ENCODE measurements at places on chromosomes 6 and 20.

DNA sequence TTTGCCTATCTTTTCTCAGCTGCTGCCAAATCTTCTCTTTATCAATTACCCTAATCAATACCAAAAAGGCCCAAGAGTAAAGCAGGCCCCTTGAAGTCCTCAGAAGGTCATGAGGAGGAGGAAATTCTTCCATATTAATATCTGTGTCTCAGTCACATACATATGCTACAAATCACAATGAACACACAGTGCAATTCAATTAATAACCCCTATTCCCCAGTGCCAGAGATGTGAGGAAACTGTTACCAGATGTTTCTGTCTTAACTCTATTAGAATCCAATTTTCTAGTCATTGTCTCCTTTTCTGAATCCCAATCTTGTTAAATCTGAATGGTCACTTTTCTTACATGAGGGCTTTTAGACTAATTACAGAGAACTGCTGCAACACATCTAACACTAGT, 45.9 kb upstream of the SLC2A12 start:
- no peak for DNase-seq

GRCh38 chr6:153941768-153942167, 97.3 kb upstream of the OPRM1 start:
- DNase-seq, result no peak

GRCh38 chr20:12318043-12318442, 400.4 kb downstream of the BTBD3 start:
- DNase-seq, result no peak

- no peak for DNase-seq
Measured at GRCh38 chr6:84361372-84362192, 134.1 kb upstream of the CEP162 start.

DNA sequence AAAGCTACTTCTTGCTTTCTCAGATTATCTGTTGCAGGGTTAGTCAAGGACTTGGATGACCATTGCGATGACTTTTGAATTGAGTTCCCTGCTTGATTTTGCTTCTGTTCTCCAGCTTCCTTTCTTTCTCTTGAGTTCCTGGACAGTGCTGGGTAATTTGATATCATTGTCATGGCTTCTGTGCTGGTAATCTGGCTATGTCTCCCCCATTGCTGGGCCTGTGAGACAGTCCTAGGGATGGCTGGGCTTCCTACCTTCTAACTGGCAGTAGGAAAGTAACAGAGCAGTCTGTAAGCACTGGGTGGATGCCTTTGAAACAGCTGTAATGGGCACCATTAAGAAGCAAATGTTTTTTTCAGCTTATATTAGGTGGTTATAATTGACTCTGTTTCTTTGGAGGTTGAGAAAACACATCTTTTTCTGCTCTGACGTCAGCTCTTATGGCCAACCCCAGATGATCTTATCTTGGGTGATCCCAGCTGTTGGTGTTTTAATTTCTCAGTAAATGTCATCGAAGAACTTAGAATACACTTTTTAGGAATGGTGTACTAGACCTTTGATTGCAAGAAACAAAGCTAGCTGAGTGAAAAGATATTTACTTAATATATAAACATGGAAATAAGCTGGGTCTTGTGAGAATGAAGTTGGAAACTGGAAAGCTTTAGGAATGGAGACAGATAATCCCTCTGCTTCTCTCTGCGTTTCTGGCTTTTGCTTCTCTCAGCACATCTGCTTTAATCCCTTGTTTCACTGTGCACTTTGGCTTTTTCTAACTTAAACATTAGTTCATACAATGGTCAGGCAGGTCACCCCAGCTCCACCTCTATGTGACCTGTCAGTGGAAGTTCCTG, 195.0 kb upstream of the MAN1A1 start:
- DNase-seq, result no peak

DNA sequence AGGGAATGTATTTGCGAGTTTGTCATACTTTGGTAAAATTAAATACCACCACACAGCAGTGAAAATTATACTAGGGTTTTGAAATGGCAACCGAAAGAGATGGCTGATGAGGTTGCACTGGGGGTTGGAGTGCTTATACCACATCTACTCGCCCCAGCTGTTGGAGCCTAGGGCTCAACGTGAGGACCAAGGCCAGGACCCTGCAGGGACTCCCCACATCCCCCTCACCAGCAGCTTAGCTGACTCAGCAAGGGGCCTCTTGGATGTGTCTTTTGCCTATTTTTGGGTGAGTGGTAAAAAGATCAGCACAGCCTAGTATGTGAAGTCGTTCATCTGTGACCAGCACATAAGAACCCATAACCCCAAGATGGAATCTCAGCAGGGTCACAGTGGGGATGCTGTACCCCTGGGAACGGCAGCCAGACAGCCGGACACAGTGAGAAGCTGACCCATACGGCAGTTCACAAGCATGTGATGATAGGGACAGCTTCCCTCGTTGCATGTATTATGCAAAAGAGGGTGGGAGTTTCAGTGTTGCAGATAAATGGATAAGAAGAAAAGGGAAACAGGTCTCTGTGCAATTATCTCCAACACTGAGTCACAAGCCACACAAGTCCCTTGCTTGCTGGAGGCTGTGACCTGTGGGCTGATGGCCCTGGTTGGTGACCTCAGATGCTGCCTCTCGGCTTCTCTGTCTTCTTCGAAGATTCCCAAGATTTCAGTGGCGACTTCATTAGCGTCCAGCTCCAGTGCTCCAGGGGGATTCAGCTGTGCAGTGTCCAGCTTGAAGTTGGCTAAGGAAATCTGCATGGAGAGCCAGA, 20.9 kb upstream of the SPO11 start:
- DNase-seq, result no peak

GRCh38 chr6:101070044-101070608, 189.0 kb upstream of the ASCC3 start:
- DNase-seq, result no peak

GRCh38 chr6:38867726-38868125, 152.6 kb downstream of the DNAH8 start:
- DNase-seq, result no peak

GRCh38 chr20:20020908-20021307, 3.7 kb downstream of the NAA20 start:
- no peak for DNase-seq

- DNase-seq, result no peak
Measured at GRCh38 chr6:109166673-109167072, 71.4 kb downstream of the CEP57L1 start.

GRCh38 chr20:3847429-3847940, 851 bp downstream of the MAVS start:
- DNase-seq, result no peak

- DNase-seq, result no peak
Measured at GRCh38 chr20:44596876-44597275, 14.5 kb downstream of the PKIG start.

GRCh38 chr6:109383438-109383940, 1.2 kb upstream of the CD164 start:
- DNase-seq, result no peak

DNA sequence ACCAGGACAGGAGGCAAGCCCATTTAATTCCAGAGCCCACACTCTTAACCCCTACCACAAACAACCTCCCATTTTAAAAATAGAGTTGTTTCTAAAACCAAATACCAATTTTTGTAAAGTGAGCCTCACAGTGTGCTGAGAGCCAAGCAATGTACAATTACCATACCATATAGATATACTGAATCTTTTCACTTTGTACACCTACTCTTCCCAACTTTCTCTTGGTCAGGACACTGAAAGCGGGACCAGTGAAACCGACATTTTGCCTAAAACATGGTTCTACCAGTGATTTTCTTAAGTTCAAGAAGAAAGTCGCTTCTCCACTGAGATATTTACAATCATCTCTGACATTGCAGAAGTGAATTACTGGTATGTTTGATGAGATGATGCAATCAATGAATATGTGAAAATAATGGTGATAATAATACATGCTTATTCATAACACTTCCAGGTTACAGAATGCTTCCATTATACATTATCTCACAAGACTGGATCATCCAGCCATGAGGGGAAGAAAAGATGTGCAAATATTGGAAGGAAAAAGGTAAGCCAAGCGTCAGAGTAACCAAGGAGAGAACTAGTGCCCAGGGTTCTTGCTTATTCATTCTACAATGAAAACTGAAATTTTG, 74.1 kb downstream of the HIVEP2 start:
- no peak for DNase-seq

GRCh38 chr20:41889126-41889843, 271.1 kb upstream of the CHD6 start:
- no peak for DNase-seq

DNA sequence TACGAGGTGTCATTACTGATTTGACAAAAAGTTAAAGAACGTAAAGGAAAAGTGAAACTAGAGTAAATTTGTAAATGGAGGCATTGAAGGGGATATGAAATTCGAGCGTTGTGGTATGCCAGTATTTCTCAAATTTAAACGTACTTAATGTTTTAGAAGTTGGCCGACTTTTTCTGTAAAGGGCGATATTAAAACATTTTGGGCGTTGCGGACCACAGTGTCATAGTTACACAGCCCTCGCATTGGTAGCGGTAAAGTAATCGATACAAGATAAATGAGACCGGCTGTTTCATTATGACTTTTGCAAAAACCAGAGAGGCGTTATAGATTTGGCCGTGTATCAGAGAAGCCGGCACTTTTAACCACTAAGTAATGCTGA, 39.6 kb downstream of the OR2B2 start:
- DNase-seq, result no peak

- DNase-seq, result no peak
Measured at GRCh38 chr6:164283574-164283973, 869.1 kb downstream of the QKI start.

DNA sequence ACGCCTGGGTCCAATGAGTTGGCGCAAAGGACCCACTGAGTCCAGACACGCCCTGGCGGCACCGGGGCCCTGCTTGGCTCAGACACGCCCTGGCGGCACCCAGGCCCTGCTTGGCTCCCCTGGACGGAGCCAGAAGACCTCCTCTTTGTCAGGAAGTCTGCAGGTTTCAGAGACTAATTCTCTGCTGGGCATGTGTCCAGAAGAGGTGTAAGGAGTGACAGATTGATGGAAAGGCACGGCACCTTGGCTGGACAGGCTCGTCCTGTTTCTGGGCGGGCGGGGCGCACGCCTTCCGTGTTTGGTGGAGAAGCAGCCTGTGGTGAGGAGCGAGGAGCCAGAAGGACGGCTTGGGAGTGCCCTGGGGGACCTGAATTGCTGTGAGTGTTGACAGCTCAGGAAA, 23.1 kb upstream of the DACT2 start:
- DNase-seq, result no peak

DNA sequence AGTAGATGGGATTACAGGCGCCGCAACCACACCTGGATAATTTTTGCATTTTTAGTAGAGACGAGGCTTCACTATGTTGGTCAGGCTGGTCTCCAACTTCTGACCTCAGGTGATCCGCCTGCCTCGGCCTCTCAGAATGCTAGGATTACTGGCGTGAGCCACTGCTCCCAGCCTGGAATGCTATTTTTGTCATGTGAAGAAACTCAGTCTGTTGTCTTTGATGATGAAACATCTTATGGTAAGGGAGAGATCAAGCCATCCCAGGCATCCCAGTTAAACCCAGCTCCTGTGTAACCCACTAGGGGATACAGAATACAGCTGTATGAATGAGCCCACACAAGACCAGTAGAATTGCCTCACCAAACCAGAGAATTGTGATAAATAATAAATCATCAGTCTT, 83.6 kb upstream of the RBM24 start:
- DNase-seq, result no peak

DNA sequence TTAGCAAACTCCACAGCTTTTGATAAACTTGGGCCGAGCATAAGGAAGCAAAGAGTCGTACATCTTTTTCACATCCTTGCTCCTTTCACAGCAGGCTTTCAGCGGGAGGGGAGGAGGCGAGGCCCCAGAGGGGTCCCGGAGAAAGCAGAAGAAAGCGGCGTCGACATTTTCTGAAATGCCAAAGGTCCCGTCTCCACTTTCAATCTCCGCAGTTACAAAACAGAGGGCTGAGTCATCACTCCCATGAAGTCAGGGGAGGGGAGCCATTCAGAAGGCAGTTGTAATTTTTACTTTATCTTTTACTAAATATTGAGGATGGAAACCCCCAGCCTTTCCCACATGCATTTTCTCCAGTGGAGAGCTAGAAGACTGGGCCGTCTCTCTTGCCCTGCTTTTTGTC, 174.2 kb upstream of the THBS2 start:
- DNase-seq, result no peak

GRCh38 chr6:15512126-15512525, 150.7 kb downstream of the DTNBP1 start:
- DNase-seq, result no peak

GRCh38 chr20:48155268-48155667, 370.0 kb upstream of the SULF2 start:
- DNase-seq, result no peak

DNA sequence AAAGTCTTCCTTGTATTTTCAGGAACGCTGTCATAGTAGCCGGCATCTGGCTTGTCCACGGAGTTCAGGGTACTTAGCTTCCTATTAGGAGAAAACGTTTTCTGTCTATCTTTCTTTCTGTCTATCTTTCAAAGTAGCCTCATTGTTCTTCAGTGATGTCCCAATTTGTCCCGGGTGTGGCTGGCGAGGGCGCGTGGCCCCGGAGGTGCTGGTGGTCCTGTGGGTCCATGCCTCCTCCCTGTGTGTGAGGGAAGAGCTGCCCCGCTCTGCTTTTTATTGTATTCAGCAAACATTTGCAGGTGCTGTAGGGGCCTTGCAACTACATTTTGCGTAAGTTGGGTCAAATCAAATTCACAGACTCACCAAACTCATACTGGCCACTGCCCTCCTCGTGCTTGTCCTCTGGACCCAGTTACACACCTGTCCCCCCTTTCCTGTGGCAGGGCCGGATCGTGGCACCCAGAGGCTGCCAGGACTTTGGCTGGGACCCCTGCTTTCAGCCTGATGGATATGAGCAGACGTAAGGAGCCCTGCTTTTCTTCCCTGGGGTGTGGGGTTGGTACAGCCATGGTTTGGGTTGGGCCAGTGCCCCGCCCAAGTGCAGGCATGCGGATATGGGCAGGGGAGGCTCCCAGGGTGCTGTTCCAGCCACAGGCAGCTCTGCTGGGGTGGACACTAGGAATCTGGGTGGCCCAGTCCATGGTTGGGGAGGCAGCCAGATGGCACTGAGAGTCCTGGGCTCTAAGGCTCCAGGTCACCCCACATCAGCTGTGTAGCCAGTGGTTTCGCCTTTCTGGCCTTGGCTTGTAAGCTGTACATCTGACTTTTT, 12.3 kb downstream of the ITPA start:
- DNase-seq, result no peak

GRCh38 chr20:8774412-8774811, 294.5 kb upstream of the PLCB4 start:
- DNase-seq, result no peak
